Suprapubic skin (tissue), 4 donors: ENCODE measurements at places on chromosomes 4 and X. TPM values are rescaled to one million over a fixed set of nuclear protein-coding genes. Genes with fewer than 3 reads are reported as not detected.

Gene S100P
- total RNA-seq: 7.4 TPM

Gene SLIT2
- total RNA-seq: 2.5 TPM

DNA sequence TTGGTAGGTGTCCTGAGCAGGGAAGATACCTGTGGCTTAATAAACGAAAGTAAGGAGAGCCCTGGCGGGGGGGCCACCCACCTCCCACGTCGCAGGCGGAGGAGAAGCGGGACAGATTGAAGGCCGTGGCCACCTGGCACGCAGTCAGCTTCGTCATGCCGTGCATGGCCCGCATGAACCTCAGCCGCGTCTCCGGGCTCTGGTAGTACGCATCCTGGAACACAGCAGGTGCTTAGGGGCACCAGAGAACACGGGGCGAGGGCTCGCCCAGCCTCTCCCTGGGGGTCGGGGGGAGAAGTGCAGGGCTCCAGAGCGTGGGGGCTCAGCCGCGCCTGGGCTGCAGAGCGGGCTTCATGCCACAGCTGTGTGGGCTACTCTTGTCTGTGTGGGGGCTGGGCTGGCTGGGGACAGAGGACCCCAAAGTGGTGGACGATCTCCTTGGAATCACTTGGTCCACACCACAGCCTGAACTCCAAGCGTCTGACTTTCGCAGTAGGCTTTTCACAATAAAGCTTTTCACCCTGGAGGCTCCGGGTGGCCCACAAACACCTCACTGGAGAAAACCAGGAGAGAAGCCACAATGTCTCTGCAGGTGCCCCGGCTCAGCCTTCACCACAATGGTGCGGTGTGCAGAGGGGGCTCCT lies 27.1 kb upstream of the SLC25A6 start:
- DNase-seq: peak; percentile 75

DNA sequence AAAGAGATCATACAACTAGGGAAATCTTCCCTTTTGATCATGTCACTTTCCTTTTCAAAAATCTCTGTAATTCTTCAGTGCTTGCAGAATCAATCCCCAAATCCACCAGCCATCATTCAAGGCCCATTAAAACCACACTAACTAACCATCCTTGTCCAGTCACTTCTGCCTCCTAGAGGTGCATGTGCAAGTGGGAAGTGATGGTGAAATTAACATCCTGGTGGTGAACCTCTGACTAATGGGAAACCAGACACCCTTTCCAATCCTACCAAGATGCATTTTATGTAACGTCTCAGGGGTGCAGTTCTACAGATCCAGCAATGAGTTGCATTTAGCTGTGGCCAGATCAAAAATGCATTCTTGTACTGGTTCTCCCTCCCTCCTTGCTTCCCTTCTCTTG lies 341.8 kb downstream of the RAPGEF2 start:
- no peak for DNase-seq

Gene TMEM164
- 69.5 TPM for total RNA-seq

DNA sequence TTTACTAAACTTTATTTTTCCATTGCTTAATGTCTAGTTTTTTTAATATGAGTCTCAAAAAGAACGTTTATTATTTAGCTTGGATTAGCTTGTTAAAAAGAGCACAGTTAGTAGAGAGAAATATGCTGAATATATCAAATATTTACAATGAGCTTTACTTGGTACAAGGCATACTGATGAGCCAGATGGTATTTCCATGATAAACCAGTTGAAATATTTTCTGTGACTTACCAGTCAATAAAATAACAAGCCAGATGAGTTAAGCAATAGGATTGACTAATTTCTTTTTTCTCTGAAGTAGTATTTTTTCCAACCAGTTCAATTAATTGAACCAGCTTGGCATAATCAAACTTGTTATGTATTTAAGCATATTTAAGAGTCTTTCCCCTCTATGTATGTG lies 134.1 kb downstream of the KLHL34 start:
- no peak for DNase-seq

Gene ERVMER34-1
- total RNA-seq: 1.4 TPM

DNA sequence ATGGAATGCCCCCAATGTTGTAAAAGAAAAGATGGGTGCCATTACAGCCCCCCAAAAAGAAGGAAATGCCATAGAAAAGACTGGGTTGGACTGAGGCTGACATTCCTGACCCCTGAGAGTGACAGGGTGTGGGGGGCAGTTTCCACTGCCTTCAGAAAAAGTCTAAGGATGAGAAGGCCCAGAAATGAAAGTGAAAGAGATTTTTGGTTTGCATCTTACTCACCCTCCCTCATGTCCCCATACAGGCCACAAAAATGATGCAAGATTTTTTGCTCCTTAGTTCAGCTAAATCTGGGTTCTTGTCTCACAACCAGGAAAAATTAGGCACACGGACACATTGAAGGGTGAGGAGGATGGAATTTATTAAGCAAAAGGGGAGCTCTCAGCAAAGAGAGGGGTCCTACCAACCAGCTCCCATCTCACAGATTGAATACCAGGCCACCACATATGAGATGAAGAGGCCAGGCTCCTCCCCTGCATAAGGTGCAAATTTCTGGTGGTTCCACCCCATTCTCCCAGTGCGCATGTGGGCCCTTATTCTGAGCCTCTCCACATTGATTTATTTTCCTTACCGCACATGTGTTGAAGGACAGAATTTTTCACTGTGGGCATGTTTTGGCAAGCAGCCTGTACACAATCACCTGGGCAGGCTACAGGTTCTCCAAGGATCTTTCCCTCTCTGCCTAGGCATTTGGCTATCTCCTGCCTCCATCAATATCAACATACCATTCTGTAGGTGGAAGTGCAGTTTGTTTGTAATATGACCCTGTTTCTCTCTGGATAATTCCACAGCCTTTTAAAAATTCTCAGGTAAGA lies 18.8 kb downstream of the PPP4R3C start:
- DNase-seq: no peak

GRCh38 chrX:15448010-15448639 lies 45.0 kb downstream of the PIR start:
- DNase-seq: no peak

Gene OPN1MW2
- total RNA-seq: not detected

Gene RASSF6
- 15.6 TPM for total RNA-seq

GRCh38 chr4:112099701-112100297 lies 45.5 kb upstream of the FAM241A start:
- no peak for DNase-seq

DNA sequence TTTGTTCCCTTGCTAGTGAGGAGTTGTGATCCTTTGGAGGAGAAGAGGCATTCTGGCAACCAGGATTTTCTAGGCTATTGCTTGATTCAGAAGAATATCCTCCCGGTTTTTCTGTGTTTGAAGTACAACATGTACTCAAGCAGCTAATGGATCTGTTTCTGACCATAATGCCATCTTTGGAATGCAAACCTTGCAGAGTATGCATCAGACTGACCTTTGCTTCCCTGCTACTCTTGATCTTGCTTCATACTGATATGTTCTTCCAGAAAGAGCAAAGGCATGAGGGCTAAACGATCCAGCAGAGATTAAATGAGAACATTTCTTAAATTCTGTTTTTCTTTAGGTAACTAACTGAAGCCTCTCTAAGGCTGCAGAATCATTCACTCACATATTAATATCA lies 265.4 kb upstream of the SLC7A11 start:
- DNase-seq: no peak

GRCh38 chrX:10239611-10240064 lies 82.9 kb downstream of the CLCN4 start:
- DNase-seq: no peak

DNA sequence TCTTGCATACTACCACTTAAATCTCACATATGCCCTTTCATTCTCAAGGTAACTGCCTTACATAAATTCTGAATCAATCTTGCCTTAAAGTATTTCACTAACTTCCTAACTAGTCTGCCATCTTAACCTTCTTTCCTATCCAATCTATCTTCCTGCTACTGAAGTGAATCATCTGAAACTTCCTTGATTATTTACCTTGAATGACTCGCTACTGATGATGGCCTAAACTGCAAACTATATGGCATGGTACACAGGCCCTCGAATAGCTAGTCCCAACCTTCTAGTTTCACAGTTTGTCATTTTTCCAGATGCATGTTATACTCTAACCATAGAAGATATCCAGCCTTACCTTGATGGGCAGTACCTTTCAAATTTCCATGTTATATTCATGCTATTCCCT lies 19.9 kb downstream of the PHKA1 start:
- DNase-seq: no peak

DNA sequence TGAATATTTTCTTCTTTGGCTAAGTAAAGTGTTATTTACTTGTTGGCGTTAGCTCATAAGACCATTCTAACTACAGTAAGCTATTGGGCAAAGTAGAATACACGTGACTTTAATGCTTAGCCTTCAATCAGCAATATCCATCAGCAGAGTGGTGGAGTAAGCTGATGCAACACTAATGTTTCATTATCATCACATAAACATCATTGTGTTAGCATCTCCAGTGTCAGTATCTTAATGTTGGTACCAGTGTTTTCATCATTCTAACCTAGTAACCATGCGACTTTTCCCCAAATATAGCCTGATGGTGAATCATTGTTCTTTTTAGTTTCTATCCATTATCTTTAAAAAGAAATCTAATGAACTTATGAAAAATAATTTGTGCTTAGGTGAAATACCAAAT lies 48.5 kb downstream of the APOOL start:
- DNase-seq: no peak

Gene EVC2
- total RNA-seq: 8.9 TPM

DNA sequence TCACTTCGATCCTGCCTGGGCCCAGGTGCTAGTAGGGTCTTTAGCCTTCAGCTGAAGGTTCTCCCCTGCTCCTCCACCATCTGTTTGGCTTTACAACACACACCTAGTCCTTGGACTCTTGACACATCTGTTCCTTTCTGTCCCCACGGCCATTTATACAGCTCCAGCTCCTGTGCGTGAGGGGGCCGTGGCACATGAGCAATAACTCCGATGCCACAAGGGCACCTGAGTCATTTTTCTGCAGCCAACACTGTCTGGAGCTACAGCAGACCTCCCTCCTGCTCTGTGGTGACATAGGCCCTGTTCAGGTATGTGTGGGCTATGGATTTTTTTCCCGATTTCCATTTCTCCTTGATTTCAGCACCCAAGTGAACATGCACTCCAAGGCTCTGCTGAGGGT lies 44.7 kb upstream of the BCOR start:
- no peak for DNase-seq

Gene FHDC1
- total RNA-seq: 21.9 TPM

- DNase-seq: no peak
These were observed 72.6 kb downstream of the ANK2 start for GRCh38 chr4:113122066-113122465.

GRCh38 chr4:144683516-144683915 lies 37.6 kb downstream of the HHIP start:
- DNase-seq: no peak

DNA sequence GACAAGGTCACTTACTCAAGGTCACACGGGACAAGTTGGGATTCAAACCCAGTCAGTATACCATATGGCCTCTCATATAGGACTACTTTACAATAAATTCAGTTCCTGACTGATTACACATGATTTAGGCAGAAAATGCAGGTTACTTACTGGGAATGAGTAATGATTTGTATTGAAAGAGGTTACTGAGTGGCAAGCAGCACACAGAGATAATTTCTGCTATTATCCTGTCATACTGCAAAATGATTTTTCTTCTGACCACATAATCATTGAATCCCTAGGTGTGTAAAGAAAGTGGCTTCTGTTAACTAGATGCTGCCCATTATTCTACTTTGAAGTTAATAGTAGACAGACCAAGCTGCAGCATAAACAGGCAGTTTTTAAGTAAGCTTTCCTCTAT lies 8.2 kb downstream of the FREM3 start:
- DNase-seq: no peak

DNA sequence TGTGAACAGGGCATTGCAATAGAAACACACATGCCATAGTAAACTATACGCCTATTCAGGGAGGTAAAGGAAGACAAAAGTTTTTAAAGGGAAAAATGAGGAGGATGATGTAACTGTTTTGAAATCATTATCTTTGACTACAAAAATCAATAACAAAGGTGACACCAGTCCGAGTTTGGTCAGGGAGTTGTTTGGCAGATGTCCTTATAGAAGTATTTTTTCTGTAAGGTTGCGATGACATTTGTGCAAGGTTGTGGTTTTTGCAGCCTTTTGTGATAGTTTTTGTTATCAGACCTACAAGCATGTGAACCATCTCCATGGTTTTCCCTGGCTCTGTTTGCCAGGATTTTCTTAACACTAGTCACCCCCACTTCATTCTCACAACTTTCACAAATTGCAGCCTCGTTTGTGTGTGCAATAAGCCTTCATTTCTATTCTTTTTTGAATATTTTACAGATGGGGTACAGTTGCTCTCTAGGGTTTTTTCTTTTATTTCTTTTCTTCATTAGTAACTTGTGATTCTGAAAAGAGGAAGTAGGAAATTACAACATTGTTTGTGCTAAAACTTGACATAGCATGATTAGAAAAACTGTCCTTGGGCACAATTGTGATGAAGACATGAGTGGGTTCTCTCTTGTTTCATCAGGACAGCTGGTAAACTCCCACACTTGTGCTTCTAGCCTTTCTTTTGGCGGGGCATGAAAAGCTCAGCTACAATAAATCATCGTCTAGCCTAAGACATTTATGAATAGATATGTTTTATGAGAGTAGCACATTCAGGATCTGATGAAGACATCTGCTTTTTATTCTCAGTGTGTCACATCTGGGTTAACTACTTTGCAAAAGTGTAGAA lies 60.2 kb upstream of the PNPLA4 start:
- no peak for DNase-seq

Gene CLTRN
- total RNA-seq: 0.48 TPM

Gene MAGEB2
- not detected for total RNA-seq

Gene POLR2B
- total RNA-seq: 111 TPM

Gene NHS
- 7.3 TPM for total RNA-seq

Gene NXF2B
- not detected for total RNA-seq

Gene GIMD1
- total RNA-seq: not detected

Gene XAGE1A
- total RNA-seq: not detected

- DNase-seq: no peak
These were observed 67.6 kb downstream of the JAKMIP1 start for GRCh38 chr4:6132716-6133115.

DNA sequence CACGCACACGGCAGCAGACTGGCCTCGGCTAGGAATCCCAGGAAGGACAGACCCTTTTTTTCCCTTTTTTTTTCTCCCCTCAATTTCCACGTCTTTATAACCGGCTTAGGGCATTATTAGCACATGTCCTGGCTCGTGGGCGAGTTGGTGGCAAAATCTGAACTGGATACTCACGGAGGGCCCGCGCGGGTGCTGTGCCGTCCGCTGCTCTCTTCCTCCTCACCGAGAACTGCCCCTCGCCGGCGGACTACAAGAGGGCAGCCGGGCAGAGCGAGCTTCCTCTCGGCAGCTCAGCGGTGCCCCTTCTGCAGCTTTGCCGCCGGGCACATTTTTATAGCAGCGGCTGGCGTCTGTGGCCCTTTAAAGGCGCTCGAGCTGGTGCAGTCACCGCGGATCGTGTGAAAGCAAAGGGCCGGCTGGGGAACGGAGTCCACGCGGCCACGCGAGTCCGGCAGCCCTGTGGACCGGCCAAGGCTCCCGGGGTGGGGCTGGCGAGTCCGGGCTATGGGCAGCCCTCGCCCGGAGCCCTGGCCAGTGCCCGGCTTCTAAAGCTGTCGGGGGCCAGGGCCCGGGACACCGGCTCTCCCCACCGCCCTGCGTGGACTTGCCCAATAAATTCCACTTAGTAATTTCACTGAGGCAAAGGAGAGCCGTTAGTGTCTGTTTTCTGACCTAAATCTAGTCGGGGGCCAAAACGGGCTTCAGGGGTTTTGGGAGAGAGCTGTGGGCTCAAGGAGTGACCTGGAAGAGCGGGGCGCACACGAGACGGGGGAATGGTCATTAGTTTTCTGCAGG lies 1.3 kb upstream of the CITED1 start:
- DNase-seq: no peak
